SW 1271 (cell line): ENCODE measurements at places on chromosomes 13 and 19.

- DNase-seq: no peak
These were observed 47.2 kb downstream of the GPR12 start for GRCh38 chr13:26713341-26713740.

- no peak for DNase-seq
These were observed at the start of gene ATP7B for GRCh38 chr13:52010890-52011631. TSS of gene ATP7B (minus strand) at chr13:52011450. CDS start at chr13:52011337, 113 bp downstream.

DNA sequence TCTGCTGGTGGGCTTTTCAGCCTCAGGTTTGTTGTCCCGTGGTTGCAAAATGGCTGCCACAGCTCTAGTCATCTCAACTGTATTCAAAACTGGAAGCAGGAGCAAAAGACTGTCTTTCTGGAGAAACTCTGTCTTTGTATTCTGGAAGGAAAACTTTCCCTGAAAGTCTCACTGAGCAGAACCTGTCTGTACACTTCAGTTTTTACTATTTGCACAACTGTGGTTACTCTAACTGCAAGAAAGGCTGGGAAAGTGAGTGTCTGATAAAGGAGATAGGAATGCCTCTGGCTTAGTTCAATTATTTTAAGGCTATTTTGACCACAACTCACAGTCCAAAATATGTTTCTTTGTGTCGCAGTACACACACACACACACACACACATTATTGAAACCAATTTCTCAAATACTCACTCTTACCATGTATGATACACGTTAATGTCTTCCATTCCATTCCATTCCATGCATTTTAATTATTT, 49.7 kb upstream of the EHD2 start:
- DNase-seq: no peak

DNA sequence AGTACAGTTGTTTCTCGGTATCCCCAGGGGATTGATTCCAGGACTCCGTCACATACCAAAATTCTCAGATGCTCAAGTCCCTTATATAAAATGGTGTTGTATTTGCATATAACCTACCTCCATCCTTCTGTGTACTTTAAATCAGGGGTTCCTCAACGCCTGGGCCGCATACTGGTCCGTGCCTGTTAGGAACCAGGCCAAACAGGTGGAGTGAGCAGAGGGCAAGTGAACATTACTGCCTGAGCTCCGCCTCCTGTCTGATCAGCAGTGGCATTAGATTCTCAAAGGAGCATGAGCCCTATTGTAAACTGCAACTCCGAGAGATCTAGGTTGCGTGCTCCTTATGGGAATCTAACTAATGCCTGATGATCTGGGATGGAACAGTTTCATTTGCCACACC, 42.2 kb upstream of the KCTD4 start:
- DNase-seq: no peak

DNA sequence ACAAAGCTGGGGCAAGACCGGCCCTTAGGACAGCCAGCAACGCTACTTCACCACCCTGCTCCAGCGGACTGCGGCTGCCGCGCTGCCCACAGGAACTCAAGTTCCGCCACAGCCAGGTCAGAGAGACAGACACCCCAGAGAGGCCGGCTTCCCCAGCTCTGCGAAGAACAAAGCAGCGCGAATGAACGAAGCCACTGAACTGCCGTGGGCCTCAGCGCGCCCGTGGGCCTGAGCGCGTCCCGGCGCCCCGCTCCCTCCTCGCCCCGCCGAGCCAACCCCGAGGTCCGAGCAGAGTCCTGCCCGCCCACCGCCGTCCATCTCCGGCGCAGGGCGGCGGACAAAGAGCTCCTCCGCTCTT, 158.4 kb downstream of the RNF17 start:
- DNase-seq: no peak

- no peak for DNase-seq
These were observed 3.4 kb downstream of the ZNF682 start for GRCh38 chr19:20035935-20036334.

DNA sequence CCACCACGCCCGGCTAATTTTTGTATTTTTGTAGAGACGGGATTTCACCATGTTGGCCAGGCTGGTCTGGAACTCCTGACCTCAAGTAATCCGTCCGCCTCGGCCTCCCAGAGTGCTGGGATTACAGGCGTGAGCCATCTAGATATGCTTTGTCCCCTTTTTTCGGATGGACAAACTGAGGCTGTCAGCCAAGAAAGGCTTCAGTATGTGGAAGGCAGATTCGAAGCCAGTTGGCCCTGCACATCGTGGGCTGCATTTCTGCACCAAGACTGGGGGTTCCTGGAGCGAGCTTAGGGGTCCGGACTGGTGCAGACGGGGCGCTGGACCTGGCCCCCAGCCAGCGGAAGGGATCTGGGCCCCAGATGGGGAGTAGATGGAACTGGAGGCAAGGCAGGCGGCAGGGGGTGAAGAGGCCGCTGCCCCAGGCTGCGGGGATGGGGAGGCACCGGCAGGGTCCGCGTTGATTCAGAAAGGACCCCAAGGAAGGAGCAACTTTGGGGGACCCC, 9.7 kb upstream of the JUND start:
- DNase-seq: no peak

GRCh38 chr19:2201473-2202148, 34.5 kb downstream of the PLEKHJ1 start:
- no peak for DNase-seq

GRCh38 chr19:18072335-18072734, 14.4 kb downstream of the IL12RB1 start:
- no peak for DNase-seq

DNA sequence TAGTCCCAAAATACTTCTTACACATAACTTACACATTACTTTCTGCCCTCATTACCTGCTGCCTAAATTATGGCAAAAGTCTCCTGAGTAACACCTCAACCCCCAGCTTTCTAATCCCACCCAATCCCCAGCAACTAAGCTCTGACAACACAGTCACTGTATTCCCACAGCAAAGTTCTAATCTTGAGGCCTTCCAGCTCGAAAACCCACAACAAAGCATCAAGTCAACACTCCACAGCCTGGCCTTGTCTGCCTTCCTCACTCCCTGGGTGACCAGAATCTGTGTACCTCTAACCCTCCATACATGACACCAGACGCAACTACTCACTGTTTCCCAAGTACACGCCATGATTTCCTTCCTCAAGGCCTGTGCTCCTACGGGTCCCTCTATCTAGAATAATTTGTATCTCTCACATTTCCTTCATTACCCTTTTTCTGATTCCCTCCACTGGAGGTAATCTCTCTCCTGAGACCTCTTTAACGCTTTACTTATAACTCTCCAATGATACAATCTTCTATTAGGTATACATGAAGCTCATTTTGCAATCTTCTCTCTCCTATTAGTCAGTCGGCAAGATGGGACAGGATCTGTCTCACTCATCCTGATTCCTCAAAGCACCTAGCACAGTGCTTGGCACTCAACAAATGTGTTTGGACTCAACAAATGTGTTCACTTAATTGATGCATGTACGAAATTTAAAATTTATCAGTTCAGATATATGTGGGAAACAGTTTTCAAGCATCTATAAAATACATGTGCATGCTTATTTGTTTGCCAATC, 87.6 kb upstream of the DOCK9 start:
- no peak for DNase-seq
